ENCODE measurements at places on chromosomes 1 and 21.

DNA sequence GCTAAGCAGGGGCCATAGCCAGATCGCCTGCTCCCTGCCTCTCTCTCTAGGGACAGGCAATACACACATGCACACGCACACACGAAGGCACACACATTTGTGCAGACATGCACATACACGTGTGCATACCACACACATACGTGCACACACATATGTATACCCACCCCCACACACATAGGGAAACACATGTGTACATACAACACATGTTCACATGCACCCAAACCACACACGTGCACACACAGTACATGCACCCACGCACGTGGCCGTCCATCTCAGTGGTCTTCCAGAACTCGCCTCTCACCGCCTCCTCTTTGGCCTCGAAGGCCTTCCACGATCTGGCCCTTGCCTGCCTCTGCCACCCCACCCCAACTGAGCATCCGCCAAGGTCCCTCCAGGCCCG is 25.3 kb upstream of the PEX10 start:
- DNase-seq, result no peak

- DNase-seq, result no peak
These were observed 24.6 kb downstream of the MIXL1 start for GRCh38 chr1:226248091-226248490.

- DNase-seq, result peak; percentile 34
These were observed 693 bp downstream of the RAB4A start for GRCh38 chr1:229271448-229272159.

DNA sequence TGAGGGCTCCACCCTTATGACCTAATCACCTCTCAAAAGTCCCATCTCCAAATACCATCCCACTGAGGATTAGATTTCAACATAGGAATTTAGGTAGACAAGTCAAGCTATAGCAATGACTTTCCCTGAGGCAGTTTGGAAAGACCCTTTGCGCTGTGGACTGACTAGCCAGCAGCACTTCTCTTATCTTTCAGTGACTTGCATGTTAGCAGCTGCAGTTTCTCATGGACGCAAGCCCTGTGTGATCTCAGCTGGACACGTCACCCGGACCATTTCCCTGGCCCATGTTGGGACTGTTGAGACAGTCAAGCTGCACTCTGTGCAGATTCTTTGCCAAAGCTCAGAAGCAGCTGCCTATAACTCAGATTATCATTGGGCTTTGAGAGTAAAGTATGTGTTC is 408.1 kb upstream of the USP24 start:
- no peak for DNase-seq

DNA sequence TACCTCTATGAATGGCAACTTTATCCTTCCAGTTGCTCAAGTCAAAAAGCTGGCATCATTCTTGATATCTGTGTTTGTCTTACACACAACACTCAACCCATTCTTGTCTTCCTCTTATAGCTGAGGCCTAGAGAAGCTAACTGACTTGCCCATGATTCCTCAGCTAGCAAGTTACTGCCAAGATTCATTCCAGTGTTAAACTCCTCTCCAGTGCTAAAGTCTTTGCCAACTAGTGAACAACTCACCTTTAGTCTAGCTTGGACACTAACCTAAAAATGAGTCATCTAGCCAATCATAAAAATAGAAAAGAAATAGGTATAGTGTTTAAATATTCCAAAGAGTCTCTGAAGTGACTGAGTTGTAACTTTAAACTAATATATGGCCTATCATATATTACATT is 45.6 kb upstream of the RGS2 start:
- no peak for DNase-seq

GRCh38 chr1:78047106-78047505 is 1.3 kb downstream of the GIPC2 start:
- DNase-seq, result no peak

DNA sequence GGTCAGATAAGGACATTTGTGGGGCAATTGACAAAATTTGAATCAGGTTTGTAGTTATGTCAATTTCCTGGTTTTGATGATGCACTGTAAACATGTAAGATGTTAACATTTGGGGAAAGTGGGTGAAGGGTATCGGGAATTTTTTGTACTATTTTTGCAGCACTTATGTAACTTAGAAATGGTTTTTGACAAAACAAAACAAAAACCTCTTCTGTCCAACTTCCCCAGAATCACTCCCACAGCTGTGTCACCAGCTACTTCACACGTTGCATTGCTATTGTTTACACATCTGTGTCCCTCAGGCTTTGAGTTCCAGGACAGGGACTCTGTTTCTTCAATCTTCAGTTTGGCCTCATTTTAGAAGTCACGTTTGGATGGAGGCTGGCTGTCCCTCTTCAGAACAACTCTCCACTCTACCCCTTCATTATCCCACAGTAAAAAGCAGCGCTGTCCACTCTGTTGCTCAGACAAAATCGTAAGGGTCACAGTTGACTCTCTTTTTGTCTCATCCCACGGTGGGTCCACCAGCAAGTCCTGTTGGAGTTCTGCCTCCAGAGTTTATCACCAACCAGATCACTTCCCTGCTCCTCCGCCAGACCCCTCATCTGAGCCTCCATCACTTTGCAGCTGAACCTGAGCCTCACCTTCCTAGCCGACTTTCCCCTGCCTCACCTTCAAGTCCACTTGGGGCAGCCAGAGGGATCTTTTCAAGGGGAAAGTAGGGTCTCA is 63.2 kb downstream of the NENF start:
- no peak for DNase-seq

GRCh38 chr1:232542633-232543593 is 87.0 kb downstream of the SIPA1L2 start:
- DNase-seq, result no peak

- peak; percentile 78 for DNase-seq
These were observed 9.0 kb downstream of the IGSF9 start for GRCh38 chr1:159936273-159936904.

GRCh38 chr1:205669341-205670149 is 10.8 kb downstream of the SLC45A3 start:
- DNase-seq, result no peak

DNA sequence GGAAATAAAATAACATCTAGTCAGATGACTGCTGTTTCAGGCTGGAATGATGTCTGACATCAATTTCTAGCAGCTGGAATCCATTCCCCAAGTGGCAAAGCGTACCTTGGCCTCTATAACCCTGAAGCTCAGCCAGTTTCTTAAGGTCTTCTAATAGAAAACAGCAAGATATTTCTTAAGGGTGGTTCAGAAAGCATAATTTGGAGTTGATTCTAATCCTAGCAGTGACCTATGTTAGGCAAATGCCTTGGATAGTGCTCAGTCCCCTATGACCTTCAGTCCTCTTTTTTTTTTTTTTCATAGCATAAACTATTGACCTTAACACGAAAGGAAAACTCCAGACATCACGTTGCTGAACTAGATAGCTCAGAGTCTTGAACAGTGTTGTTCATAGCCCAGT is 56.5 kb downstream of the LAMC2 start:
- no peak for DNase-seq

- DNase-seq, result no peak
These were observed 77.6 kb downstream of the SPATA46 start for GRCh38 chr1:162299018-162299417.

DNA sequence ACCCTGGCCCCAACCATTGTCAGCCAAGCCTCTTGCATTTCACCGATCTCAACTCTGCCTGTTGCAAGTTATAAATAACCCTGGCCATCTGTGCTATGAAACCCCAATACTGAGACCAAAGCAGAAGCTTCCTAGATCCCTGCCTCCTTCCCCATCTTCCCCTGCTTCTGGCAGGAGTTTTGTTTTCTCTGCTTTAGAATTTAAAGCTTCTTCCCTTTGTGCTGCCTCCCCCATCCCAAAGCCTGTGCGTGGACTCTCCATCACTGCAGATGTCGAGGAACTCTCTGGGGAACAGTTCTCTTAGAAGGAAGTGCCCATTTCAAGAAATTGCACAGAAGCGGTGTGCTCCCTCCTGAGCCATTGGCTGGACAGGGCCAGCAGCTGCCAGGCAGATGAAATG is 17.4 kb upstream of the MYOG start:
- DNase-seq, result no peak

DNA sequence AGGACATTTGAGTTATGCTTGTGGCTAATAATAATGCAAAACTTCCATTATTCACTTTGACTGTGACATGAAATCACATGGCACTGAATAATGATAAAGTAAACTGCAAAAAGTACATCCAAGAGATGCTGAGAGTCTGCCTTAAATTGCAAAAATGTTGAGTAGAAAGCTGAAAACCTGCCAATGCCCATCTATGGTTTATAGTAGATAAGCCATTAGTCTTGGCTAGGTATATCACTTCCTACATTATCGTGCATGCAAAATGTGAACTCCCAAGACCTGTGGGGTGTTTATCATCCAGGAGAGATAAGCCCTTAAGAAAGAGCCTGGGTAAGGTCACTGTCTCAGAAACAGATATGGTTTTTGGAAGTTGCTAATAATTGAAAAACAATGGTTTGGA is 208.7 kb upstream of the DPYD start:
- no peak for DNase-seq
